Right renal pelvis (tissue), 4 donors: ENCODE measurements at places on chromosomes 3 and 15.

DNA sequence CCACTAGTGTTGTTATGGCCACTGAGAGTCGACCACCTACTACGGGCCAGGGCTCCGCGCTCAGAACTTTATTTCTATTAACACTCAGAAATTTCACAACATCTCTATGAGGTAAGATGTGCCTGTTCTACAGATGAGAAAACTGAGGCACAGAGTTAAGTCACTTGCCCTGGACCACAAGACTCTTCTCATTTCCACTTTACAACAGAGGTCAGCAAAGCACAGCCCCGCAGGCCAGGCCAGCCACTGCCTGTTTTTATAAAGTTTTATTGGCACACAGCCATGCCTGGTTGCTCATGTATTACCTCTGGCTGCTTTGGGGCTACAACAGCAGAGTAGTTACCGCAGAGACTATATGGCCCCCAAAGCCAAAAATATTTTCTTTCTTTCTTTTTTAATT lies 503.6 kb downstream of the SHQ1 start:
- DNase-seq, result no peak

GRCh38 chr3:24220859-24221657 lies 273.6 kb downstream of the THRB start:
- no peak for DNase-seq

GRCh38 chr3:17352620-17353019 lies 389.8 kb downstream of the TBC1D5 start:
- no peak for DNase-seq

DNA sequence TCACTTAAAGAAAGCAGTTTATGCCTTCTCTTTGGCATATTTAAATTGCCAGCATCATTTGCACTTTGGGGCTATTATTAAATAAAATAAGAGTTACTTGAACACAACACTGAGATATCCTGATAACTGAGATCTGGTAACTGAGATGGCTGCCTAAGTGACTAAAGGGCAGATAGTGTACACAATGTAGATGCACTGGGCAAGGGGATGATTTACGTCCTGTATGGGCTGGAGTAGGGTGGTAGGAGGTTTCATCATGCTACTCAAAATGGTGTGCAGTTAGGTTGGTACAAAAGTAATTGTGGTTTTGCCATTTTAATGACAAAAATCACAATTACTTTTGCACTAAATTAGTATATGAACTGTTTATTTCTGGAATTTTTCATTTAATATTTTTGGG lies 196.1 kb downstream of the UBE2E2 start:
- DNase-seq, result no peak

DNA sequence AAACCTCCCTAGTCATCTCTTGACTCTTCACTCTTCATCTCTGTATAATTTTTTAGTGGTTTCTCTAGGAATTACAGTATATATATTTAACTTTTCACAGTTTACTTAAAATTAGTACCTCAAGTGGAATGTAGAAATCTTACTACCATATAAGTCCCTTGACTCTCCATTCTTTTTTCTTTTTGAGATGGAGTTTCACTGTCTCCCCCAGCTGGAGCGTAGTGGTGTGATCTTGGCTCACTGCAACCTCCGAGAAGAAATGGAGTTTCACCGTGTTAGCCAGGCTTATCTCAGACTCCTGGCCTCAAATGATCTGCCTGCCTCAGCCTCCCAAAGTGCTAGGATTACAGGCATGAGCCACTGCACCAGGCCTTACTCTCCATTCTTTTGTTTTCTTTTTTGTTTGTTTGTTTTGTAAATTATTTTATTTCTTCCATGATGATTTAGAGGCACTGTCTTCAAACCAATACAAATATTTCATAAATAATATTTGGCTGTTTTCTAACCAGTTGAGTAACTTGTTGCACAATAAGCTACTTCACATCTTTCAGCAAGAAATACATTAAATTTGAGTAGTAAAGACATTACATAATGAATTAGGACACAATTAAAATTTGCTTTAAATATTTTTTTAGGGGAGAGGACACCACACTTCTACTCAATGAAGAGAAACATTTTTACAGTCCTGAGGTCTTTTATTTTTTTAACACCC lies 144.8 kb downstream of the RBPMS2 start:
- DNase-seq, result no peak

DNA sequence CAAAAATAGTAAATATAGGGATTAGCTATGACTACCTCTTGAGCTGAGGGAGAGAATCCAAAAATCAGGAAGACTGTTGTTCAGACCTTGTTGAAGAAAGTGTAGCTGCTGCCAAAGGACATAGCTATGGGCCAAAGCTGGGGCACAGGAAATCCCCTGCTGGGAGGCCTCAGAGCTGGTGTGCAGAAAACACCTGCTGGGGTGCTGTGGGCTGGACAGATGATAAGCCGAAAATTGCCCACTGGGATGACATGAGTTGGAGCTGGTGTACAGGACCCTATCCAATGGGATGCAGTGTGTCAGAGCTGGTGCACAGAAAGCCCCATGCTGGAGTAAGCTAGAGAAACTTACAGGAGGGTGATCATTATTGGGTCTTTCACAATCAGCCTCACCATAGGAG lies 121.9 kb downstream of the NEO1 start:
- no peak for DNase-seq

GRCh38 chr3:183837390-183837789 lies 12.0 kb upstream of the MAP6D1 start:
- no peak for DNase-seq

DNA sequence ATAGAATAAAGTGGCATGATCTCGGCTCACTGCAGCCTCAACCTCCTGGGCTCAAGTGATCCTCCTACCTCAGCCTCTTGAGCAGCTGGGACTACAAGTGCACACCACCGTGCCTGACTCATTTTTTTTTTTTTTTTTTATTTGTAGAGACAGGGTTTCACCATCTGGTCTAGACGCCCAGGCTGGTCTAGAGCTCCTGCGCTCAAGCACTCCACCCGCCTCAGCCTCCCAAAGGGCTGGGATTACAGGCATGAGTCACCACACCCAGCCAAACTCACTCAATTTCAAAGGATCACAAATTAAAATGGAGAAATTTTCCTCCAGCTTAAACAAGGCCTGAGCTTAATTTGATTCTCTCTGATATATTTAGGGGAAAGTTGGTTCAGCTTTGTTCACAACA lies 27.3 kb upstream of the NMB start:
- no peak for DNase-seq

- DNase-seq, result no peak
Observed at GRCh38 chr3:53229606-53230005, 26.2 kb downstream of the TKT start.

DNA sequence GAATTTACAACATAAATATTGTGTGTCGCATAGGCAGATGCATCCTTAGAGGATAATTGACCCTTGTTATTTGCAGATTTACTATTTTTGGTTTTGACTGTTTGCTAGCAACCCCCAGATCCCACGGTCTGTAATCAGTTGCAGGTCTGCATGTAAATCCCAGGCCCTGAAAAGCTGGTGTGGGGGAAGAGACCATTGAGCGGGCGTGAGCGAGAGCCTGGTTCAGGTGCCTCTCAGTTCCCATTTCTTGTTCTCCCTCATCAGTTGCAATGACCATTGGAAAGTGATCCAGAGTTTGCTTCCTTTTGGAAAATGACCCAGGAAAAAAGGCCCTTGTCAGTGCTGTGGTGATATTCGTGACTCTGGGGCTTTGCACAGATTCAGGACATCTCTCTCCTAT lies 238.9 kb downstream of the UACA start:
- DNase-seq, result no peak

DNA sequence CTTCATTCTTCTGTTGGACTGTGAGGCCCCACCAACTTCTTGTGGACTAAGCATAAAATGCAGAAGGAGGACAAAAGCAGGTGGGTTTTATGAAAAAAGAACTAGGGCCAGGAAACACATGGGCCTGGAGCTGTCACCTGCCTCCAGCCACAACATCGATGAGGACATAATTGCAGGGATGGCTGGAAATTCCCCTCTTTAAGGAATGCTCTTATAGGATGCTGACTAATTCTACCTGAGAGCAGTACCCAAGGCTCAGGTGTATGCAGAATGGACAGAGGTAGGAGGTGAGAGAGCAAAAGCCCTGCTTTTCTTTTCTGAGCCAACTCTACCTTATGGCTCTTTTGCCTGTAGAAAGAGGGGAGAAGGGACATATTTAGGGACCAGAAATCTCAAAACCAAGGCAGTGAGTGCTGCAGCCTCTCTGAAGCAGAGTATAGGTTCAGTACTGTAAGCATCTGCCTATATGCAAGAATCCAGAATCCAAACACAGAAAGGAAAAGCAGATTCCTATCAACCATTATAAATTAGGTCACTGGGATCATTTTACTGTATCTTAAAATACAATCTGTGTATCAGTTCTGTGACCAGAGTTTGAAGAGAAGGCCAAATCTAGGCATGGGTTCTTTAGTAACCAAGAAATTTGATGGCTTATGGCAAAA lies 205.3 kb upstream of the WNT5A start:
- no peak for DNase-seq

- DNase-seq, result peak; percentile 1
Observed at GRCh38 chr3:145754605-145755289, 406.2 kb downstream of the PLOD2 start.

DNA sequence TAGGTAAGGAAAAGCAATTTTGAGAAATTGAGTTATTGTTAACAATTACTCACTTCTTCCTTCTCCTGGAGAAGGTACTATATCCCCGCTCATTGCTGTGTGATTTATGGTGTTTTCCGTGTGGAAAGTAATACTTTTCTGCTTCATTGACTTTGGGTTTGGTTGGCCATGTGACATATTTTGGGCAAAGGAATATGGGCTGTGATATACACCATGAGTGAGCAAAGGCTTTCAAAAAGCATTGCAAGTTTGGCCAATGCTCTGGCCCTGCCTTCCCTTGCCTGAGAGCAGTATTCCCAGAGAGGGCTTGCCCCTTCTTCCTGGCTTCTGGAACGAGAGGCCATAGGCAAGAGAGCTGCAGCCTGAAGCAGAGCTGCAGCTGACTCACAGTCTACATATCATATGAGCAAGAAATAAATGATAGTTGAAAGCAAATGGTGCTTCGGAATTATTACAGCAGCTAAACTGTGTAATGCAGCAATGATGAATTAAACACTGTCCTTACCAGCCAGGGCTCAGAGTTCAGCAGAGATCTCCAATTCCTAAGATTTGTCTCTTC lies 216.8 kb upstream of the CD96 start:
- DNase-seq, result no peak

GRCh38 chr15:64740311-64741170 lies 34.8 kb downstream of the RBPMS2 start:
- DNase-seq, result no peak

DNA sequence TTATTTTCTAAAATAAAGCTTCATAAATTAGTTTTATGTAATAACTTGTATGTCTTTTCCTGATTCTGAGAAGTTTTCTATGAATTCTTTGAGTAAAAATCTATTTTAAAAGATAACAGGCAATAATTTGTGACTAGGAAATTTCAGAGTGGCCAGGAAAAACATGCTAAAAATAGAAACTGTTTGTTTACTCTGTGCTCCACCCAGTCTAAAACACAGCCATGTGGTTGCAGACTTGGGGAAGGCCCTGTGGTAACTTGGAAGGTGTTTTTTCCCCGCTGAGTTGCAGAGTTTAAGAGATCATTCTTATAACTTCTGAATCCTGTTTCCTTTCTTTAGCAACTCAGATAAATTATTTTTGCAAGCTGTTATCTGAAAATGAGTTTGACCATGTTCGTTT lies 21.9 kb downstream of the PLCL2 start:
- no peak for DNase-seq

GRCh38 chr15:42185801-42186200 lies 22.3 kb downstream of the VPS39 start:
- no peak for DNase-seq

DNA sequence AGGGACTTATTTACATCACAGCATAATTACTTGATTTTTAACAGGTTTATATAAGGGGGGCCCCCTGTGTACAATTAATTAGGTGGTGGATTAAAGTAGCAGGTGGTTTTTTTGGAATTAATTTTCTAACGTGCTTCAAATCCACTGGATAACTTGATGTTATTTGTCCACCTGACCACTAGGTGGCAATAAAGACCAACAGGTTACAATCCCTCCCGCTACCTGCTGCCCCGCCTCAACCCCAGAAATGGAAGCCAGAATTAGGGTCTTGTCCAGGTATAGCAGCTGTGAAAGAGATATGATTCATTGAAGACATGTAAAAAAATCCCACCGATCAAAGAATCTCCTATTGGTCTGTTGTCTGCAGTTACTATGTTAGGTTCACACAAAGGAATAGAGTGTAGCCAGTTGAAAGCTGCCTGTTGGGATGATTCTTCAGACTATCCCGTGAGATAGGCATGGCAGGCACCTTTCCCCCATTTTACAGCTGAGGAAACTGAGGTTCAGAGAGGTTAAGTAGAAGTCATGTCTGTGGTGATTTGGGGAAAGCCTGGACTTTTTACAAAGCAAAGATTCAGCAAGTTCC lies 44.0 kb downstream of the MFSD1 start:
- DNase-seq, result no peak

DNA sequence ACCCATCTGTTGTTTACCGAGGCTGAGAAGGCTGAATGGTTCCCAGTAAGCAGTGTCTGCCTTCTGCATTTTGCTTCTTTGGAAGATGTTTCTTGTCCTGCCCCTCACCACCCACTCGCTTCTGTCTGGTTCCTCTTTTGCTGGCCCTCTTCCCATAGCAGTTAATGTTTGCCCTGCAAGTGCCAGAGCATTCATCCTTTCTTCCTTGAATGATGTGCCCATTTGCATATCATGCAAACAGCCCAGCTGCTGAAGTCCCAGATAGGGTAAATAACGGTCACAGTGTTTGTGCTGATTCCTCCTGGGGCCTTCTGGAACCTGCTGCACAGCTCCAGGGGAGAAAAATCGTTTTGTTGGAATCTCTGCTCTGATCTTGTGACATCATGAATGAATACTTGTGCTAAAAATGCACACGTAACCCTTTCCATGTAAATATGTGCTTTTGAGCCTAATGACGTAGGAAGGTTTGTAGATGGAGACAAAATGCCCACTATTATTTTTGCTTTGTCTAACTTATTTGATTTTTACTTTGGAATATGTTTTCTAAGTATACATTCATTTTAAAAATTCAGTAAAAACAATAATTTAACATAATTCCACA lies 381.0 kb downstream of the SOX2 start:
- DNase-seq, result no peak

- peak; percentile 20 for DNase-seq
Observed at GRCh38 chr3:182327196-182327681, 466.1 kb upstream of the ATP11B start.

- DNase-seq, result no peak
Observed at GRCh38 chr3:15011174-15011573, 53.9 kb downstream of the MRPS25 start.

- no peak for DNase-seq
Observed at GRCh38 chr15:75659928-75660645, 12.4 kb downstream of the SNX33 start.

- peak; percentile 29 for DNase-seq
Observed at GRCh38 chr15:47987908-47988532, 132.8 kb upstream of the SLC24A5 start.

GRCh38 chr3:181086011-181086410 lies 96.5 kb upstream of the DNAJC19 start:
- no peak for DNase-seq

GRCh38 chr3:53833053-53833645 lies 13.1 kb downstream of the CHDH start:
- no peak for DNase-seq

GRCh38 chr15:85477730-85478129 lies 97.3 kb downstream of the AKAP13 start:
- no peak for DNase-seq
